OCI-M1 (cell line): ENCODE measurements at places on chromosomes 16 and 17.

DNA sequence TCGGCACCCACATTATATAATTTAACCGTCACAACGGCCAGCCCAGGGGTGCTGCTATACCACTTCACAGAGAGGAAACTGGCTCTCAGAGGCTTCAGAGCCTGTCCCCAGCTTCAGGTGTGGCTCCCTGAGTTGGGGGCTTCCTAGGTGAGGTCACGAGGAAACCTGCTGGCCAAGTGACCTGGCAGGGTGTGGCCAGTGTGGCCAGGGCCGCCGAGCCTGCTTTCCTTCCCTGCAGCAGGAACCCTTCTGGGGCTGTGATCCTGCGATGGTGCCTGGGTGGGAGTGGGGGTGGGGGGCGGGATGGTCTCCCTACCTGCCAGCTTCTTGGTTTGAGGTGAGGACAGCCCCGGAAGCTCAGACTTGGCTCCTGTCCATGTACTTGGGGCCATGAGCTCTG lies 39.9 kb downstream of the ADCY7 start:
- no peak for DNase-seq

DNA sequence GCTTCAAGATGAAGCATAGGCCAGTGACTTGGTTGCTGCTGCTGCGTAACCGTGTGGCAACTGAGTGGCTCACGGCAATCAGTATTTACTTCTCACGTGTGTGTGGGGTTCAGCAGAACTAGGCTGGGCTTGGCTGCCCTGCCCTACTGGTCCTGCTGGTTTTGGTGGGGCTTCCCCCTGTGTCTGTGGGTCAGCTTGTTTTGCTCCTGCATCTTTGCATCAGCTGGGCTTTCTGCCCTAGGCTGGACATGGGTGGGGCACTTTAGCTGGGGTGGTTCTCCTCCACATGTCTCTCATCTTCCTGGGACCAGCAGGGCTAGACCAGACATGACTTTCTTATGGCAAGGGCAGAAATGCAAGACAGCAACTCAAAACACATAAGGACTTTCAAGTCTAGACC lies 550.5 kb downstream of the MAF start:
- no peak for DNase-seq

DNA sequence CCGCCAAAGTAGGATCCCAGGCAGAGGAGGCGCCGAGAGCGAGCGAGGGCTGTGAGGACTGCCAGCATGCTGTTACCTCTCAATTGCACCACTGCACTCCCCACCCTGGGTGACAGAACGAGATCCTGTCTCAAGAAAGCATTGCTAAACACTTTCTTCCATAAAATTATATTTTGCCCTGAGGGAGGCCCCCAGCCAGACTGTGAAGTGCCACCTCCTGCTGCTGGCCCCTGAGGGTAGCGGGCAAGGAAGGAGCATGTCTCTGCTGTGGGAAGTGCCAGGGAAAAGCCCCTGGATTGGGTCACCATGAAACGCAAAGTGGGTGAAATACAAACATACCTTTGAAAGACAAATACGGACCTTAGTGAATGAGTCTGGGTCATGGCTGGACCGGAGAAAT lies 78.0 kb upstream of the AMZ2 start:
- DNase-seq = no peak

- no peak for DNase-seq
These were observed 131.8 kb downstream of the CDH11 start for GRCh38 chr16:64990101-64990500.

DNA sequence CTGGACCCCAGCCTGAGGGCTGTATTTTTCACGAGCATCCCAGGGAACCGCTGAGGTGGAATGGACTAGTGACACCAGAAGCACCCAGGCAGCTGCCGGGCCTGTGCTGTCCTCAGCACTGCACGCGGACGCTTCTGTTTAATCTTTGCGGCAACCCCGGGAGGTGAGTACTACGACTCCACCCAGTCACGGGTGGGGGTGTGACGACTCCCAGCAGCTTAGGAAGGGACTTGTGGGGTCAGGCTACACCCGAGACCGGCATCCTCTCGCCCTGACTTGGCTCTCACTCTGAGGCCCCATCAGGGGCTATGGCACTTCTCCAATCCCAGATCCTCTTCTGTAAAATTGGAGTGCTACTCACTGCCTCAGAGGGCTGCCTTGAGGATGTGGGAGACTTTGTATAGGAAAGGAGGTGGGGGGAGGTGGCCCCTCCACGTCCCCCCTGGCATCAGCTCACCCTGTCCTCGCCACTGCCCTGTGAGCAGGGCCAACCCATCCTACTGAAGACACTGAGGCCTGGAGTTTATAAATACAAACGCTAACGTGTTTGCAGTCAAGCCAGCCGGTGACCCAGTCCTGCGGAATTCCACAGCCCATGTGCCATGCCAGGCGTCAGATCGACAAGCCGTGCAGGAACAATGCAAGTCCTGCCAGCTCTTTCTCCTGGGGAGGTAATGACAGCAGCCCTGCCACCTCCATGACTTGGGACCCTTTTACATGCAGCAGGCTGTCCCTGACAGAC lies 44.4 kb downstream of the PPL start:
- DNase-seq = no peak

- no peak for DNase-seq
These were observed 34.1 kb downstream of the GRB2 start for GRCh38 chr17:75371339-75371738.

GRCh38 chr17:13917634-13918033 lies 151.7 kb upstream of the COX10 start:
- peak; percentile 63 for DNase-seq
